Fibroblast of upper back skin (primary cell): ENCODE measurements at places on chromosomes 12 and 14.

- no peak for DNase-seq
These were observed 325.6 kb downstream of the NUAK1 start for GRCh38 chr12:105813201-105813600.

GRCh38 chr12:12167847-12168246 is 97.1 kb downstream of the BCL2L14 start:
- no peak for DNase-seq

DNA sequence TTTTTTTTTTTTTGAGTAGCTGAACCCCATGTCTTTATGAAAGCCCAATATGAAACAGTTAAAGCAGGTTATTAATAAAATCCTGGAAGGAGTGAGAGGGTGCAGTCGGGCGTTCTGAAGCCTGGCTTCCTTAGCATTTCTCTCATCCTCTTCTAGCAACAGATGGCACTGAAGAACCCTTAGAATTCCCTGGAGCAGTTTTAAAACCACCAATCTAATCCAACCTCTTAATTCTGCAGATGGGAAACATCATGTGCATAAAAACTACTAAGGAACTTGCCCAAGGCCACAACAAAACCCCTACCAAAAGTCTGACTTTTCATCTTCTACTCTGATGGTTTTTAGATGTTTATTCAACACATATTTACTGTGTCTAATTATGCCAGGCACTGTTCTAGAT is 25.2 kb downstream of the PRDM4 start:
- no peak for DNase-seq

DNA sequence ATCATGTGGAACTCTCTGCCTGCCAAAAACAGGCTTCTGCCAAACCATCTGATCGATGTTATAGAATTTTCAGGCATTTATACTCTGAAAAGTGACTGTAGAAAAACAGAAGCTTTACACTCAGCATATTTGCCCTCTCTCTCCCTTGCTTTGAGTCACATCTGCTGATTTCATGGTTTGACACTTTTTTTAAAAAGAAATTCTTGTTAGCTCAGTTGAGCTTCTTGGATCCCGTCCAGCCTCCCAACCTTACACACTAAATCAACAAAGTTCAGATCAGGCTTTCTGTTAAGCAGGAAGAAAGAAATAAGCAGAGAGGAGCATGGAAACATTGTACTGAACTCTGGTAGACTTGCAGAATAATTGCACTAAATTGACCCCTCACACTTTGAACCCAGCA is 193.6 kb upstream of the SEL1L start:
- peak; percentile 8 for DNase-seq

DNA sequence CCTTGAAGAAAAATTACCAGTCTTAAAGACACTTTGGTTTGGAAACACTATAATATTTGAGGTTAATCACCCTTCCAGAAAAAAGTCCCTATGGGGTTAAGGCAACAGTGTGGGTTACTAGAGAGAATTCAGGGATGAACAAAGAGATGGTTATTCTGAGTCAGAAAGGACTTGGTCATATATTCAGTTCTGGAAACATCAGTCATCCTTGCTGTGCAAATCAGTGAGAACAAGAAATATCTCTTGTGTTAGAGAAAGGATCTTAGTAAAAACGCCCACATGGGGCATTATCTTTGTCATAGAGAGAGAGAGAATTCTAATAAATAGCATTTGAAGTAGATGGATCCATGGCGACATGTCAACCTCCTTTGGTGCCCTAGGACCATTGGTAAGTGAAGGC is 59.4 kb upstream of the E2F7 start:
- peak; percentile 92 for DNase-seq
